ENCODE measurements at places on chromosomes 16 and 17. TPM values are rescaled to one million over a fixed set of nuclear protein-coding genes. Genes with fewer than 3 reads are reported as not detected.

The LRRC46 gene
- 0.35 TPM for total RNA-seq

The CLDN9 gene
- 3.0 TPM for total RNA-seq

The MYH8 gene
- not detected for total RNA-seq

The SEZ6L2 gene
- 55.8 TPM for total RNA-seq

The ALOX15B gene
- 0.39 TPM for total RNA-seq

The PDILT gene
- not detected for total RNA-seq

The PARD6A gene
- 15.1 TPM for total RNA-seq

The C17orf107 gene
- 3.6 TPM for total RNA-seq

The SYT17 gene
- 9.5 TPM for total RNA-seq

The KARS1 gene
- 220 TPM for total RNA-seq
